NK-92 treated with Interleukin-12 subunit alpha and Interleukin-12 subunit beta, amount 100 ng/mL, for 24 hours (cell line): ENCODE measurements at places on chromosomes 3 and 15.
A peak's percentile ranks its signal among the peaks of the same experiment; 100 is the strongest.

GRCh38 chr3:79672731-79673130, 95.1 kb downstream of the ROBO1 start:
- no peak for DNase-seq

DNA sequence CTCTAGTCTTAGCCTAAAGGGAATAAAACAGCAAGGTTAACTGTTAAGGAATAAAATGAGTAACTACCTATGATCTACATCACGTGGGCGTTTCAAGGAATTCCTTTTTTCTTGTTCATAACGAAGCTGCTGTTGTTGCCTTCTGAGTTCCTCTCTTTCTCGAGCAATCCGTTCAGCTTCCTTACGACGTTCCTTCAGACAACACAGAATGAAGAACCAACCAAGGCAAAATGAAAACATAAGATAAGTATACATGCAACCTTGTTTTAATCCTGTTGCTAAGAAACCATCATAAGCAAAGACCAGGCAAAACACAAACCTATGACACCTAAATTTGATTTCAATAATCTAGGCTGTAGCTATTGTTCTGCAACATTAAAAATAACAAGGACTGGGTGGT, 44.1 kb downstream of the SLTM start:
- no peak for DNase-seq

- DNase-seq: no peak
Measured at GRCh38 chr3:196519718-196520082, 4.6 kb upstream of the SMCO1 start.

DNA sequence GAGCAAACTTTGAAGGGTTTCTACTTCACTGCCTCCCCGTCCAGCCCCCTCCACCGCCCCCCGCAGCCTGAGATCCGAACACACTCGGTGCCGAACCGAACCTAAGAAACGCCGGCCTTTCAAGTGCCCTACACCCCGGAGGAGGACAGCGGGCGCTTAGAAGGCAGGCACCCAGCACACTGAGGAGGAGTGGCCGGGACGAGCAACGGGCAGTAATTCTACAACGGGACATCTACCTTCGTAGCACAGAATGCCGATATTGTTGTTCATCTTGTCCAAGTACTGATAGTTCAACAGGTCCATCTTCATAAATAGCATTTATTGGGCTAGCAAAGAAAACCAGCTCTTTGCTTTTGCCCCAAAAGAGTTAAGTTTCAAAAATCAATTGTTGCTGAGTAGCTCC, 513 bp downstream of the VGLL4 start:
- DNase-seq: peak; percentile 40

DNA sequence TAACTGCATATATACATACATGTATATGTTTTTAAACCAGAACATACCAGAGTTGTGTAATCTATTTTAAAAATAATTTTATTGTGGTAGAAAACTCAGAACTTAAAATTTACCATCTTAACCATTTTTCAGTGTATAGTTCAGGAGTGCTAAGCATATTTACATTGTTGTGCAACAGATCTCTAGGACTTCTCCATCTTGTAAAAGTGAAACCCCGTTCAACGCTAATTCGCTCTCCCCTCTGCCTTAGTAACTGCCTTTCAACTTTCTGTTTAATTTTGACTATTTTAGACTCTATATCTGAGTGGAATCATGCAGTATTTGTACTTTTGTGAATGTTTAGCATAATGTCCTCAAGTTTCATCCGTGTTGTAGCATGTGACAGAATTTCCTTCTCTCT, 51.8 kb upstream of the SSR3 start:
- DNase-seq: no peak

DNA sequence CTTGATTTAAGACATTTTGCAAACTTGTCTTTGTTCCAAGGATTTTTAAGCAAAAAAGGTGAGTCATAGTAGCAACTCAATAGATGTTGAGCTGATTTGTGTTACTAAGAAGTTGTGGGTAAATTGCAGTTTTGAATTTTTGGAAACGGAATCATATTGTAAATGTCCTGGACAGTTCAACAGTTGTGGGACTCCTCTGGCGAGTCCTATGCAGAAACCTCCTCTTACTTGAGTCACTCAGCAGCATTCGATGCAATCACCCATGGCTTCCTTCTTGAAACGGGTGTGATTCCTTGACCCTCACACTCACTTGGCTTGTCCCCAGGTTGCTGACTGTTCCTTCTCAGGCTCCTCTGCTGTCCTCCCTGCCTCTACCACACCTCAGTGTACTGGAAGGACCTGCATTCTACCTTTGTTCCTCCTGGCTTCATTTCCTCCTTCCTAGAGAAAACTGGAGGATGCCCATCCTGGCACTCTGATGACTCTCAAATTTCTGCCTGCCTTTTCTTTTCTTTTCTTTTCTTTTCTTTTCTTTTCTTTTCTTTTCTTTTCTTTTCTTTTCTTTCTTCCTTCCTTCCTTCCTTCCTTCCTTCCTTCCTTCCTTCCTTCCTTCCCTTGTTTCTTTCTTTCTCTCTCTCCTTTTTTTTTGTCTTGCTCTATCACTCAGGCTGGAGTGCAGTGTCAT, 52.8 kb upstream of the DGKG start:
- DNase-seq: no peak

DNA sequence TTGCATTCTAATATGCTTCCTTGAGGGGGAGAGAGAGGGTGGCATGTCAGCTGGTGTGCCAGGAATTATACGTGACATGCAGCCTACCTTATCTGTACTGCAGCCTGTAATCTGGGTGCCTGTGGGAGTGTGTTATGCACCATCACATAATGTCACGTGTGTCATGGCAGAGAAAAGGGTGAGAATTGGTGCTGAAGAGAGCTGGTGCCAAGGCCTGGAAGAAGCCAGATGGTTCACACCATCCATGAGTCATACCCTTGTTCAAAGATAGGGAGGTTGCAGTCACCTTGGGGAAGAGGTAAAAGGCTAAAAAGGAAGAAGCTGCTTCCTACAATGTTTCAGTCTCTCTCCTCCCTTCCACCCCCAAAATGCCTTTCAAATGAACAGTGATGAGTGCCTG, 5.3 kb downstream of the BRPF1 start:
- no peak for DNase-seq

DNA sequence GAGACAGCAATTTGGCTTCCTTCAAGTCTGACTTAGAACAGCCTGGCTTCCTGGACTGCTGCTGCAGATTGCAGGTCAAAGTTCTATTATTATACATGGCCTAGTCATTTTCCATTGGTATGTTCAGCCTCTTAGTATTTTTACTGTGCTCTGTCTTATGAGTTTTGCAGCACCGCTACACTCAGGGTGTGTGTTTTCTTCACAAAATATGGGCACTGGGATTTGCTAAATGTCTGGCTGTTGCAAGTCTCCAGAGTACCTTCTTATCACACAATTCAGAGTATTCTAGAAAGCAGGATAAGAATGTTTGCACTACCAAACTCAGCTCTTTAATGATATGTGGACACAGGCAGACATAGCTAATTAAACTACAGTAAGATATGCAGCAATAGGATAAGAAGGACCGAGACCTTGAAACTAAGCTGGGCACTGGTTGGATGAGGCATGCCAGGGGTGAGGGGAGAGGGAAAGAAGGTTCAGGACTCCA, 203.0 kb upstream of the PDZRN3 start:
- DNase-seq: no peak

- no peak for DNase-seq
Measured at GRCh38 chr15:70399204-70399603, 301.5 kb upstream of the TLE3 start.

- DNase-seq: no peak
Measured at GRCh38 chr3:179796421-179796820, 143.6 kb downstream of the USP13 start.

DNA sequence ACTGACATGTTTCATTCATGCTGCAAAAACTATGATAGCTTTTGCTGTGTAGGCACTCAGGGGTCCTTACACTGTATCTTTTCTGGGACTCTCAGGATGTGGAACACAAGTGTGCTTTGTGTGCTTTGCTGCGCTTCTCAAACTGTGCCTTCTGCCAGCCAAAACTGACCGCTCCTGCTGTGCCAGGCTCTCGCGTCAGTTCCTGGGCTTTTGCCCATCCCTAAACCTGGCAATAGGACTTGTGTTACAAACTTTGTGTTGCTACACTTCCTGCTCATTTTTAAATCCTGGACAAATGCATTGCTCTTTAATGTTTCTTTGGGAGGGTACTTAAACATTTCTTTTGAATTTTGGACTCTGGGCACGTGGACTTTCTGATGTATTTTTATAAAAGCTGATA, 60.3 kb downstream of the DIPK2A start:
- DNase-seq: no peak

DNA sequence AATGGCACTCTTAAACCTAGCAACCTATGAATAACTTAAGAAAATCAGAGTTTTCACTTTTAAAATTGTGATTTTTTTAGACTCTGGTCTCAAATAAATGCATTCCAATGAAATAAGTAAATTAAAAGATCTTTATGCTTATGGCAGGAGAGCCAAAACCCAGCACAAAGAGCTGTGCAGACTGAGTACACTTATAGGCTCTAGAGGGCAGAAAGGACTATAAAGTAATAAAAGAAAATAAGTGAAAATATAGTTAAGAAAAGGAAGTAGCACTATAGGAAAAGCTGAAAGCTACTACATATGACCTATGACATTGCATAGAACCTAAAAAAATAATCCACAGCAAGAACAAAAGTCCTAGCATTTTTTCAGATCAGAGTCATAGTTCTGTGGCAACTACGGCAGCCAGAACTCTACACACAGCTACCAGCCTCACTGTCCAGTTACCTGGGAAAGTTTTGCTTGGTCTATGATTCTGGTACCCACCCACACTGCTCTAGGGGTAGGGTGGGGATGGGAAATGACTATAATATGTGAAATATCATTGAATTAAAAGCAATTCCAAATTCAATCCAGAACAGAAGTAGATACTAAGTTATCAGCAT, 30.5 kb downstream of the CLASP2 start:
- DNase-seq: no peak

DNA sequence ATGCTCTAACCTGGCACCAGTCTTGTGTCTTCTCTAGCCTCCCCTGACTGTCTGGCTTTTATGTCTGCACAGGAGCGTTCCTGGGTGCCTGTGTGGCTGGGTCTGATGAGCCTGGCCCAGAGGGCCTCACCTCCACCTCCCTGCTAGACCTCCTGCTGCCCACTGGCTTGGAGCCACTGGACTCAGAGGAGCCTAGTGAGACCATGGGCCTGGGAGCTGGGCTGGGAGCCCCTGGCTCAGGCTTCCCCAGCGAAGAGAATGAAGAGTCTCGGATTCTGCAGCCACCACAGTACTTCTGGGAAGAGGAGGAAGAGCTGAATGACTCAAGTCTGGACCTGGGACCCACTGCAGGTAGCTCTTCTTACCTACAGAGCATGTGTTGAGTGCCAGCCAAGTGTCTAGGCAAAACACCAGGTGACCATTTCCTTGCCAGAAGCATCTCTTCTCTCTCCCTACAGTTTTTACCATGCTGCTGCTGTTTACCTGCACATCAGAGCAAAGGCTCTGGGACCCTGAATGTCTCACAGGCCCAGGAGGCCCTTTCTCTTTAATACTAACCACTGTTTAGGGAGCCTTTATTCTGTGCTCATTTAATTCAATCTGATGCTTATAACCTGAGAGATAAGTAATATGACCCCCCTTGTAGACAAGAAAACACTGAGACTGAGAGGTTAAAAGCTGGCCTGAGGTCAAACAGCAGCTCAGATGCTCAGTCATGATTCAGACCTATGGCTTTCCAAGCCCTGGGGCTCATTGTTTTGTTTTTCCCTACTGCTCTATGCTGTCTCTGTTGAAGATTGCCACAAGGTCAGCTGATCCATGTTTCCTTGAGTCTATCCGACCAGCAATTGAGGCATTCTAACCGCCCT, 10.4 kb downstream of the PODXL2 start:
- DNase-seq: no peak

GRCh38 chr3:143228405-143228804, 108.8 kb downstream of the CHST2 start:
- DNase-seq: no peak

GRCh38 chr3:187987924-187988323, 166.0 kb upstream of the LPP start:
- no peak for DNase-seq

DNA sequence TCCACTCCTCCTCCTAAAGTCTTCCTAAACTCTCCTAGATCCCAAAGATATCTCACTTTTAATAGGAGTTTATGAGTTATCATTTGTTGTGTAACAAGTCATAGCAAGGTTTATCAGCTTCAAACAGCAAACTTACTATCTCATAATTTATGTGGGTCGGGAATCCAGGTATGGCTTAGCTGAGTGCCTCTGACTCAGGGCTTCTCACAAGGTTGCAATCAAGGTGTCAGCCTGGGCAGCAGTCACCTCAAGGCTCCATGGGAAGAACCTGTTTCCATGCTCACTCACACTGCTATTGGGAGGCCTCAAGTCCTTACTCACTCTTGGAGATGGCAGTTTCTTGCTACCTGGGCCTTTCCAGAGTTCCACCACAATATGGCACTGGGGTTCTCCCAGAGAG, 889.8 kb downstream of the MCTP2 start:
- no peak for DNase-seq

DNA sequence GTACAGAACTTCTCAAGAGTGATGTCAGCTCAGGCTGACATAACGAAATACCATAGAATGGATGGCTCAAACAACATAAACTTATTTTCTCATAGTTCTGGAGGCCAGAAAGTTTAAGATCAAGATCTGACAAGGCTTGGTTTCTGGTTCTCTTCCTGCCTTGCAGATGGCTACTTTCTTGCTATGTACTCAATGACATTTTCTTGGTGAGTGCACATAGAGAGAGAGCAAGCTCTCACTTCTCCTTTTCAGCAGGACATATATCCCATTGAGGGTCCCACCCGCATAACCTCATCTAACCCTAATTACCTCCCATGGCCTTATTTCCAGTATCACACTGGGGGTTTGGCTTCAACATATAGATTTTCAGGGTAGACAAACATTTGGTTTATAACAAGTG, 1072.1 kb downstream of the PLOD2 start:
- DNase-seq: no peak

DNA sequence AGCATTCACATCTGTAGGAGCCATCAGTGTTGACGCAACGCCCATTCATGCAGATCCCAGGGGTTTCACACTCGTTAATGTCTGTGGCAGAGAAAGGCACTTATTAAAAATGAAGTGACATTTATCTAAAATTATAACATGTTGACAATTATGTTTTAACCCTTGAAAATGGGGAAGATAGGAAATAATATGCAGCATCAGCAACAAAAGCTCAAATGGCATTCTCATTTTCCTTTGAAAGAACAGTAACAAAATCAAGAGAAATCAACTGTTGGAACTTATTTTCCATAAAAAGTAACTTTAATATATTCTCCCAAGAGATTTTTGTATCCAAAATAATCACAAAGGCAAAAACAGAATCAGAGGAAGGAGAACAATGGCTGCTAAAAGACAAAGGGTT, 140.4 kb downstream of the FBN1 start:
- DNase-seq: no peak

- DNase-seq: no peak
Measured at GRCh38 chr3:188780193-188781147, 391.3 kb upstream of the TPRG1 start.

- no peak for DNase-seq
Measured at GRCh38 chr3:139227165-139227564, 116.7 kb upstream of the MRPS22 start.

DNA sequence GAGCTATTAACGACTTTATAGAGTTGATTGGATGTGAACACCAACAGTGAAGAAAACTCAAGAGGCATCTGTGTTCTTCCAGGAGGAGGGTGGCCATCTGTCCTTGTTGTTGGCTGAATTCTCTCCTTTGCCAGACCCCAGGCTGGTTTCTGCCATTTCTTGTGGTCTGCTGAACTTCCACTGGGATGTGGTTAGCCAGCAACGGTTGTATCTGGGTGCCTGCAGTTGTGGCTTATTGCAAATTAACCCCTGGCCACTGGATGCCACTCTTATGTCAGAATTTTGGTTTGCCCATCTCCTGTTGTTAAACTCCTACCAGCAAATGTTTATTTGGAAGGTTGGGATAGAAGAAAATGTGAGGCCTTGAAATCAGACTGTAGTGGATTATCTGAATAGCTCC, 163.6 kb upstream of the TBC1D5 start:
- no peak for DNase-seq
